ENCODE measurements at places on chromosomes 7 and 10. TPM values are rescaled to one million over a fixed set of nuclear protein-coding genes. Genes with fewer than 3 reads are reported as not detected.

- DNase-seq: no peak
Measured at GRCh38 chr7:158458716-158459282, 128.8 kb downstream of the PTPRN2 start.

DNA sequence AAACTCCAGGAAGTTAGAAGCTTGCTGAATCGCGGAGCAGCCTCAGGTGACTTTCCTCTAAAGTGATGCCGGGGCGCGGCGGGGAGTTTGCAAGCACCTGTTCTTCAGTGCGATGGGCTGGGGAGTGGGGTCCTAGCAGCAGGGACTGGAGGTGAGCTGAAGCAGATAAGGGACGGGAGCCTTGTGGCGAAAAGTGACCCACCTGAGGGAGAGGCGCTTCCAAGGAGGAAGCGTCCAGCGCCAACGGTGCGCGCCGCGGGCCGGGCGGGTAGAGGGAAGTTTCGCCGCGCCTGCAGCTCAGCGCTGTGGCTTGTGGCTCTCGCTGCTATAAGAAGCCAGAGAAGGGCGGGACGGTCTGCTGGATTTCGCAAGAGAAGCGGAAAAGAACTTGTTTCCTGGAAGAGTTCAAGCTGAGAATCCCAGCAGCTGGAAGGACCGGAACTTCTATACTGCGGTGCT lies at the start of gene STEAP4:
Gene STEAP4 (minus strand): TSS at position 305 of the 459 bp plus-strand sequence. CDS start 22,625 bp downstream, outside the sequence.
- peak; percentile 17 for DNase-seq

DNA sequence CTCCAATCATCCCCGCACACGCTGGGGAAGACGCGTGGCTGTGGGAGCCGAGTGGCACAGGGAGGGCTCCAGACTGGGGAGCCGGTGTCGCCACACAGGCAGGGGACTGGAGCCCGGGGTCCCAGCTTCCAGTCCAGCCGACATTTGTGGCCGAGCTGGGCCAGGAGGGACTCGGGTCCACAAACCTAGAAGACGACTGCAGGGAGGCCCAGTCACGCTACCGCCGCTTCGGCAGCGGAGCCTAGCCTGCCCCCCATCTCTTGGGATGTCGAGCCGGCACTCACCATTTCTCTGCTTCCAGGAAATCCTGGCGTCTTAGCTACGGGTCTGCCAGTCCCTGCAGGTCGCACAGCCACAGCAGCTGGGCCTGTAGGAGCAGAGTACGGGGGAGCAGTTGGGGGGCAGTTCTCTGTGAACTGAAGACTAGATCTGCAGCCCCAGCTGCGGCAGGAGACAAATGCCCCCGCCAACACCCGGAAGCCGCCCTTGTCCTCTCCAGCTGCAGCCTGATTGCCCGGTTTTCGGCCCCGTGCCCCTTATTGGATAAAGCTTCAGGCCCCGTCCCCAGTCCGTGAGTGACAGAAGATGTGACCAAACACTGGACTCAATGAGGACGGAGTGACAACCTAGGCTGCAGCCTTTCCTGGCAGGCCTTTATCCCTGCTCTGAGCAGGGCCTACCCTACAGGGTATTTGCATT lies 270.7 kb downstream of the ZNF33B start:
- DNase-seq: peak; percentile 63

GRCh38 chr7:35379481-35379880 lies 125.6 kb upstream of the TBX20 start:
- no peak for DNase-seq

- DNase-seq: no peak
Measured at GRCh38 chr7:30791114-30791513, 19.9 kb downstream of the MINDY4 start.

GRCh38 chr10:3220853-3221252 lies 48.3 kb upstream of the PITRM1 start:
- no peak for DNase-seq

- DNase-seq: no peak
Measured at GRCh38 chr10:35306852-35307251, 29.5 kb upstream of the CCNY start.

DNA sequence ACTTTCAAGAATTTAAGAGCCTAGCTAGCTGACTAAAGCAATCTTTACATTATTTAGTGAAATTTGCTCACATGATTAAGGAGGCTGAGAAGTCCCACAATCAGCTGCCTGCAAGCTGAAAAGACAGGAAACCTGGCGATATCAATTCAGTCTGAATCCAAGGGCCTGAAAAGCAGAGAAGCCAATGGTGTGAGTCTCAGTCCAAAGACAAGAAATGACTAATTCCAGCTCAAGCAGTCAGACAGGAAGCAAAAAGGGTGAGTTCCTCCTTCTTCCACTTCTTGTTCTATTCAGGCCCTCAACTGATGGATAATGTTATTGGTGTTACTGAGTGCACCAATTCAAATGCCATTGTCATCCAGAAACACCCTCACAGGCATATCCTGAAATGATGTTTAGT lies 1231.6 kb upstream of the CELF2 start:
- no peak for DNase-seq

- no peak for DNase-seq
Measured at GRCh38 chr10:49550563-49550962, 11.6 kb upstream of the ERCC6 start.

DNA sequence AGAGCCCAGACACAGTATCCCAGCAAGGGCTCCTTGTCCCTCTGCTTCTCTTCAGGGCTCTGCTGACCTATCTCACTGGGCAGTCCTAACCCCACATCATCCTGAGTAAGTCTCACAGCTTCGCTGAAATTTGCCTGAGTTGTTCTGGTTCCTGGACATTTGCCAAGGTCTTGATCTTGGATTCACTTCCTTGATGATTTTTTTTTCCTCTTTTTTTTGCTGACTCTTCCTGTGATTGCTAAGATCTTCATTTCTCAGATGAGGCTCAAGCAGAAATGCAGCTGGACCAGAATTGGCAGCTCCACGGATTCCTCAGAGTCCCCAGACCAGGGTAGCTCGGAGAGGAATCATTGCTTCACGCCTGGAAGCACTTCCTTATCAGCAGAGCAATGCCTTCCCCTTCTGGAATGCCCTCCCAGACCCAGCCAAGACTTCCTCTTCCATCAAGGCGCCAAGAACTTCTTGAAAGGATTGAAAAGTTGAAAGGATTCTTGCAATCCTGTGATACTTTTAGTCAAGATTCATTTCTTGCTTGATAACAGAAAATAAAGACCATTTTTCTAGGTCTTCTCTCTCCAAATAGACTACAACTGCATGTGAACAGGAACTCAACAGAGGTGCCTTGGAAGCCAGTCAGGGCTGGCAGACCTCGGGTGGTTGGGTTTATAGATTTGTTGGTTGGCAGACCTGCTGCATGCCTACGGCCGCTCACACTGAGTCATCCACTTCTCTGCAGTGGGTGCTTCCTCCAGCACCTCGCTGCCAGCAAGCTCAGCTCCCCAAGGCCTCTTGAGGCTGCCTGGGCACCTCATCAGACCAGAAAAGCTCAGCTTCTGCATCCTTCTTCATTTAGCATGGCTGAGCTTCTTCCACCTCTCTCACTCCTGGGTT lies 8.8 kb upstream of the AFAP1L2 start:
- no peak for DNase-seq

GRCh38 chr10:30088178-30088577 lies 28.8 kb upstream of the JCAD start:
- no peak for DNase-seq

DNA sequence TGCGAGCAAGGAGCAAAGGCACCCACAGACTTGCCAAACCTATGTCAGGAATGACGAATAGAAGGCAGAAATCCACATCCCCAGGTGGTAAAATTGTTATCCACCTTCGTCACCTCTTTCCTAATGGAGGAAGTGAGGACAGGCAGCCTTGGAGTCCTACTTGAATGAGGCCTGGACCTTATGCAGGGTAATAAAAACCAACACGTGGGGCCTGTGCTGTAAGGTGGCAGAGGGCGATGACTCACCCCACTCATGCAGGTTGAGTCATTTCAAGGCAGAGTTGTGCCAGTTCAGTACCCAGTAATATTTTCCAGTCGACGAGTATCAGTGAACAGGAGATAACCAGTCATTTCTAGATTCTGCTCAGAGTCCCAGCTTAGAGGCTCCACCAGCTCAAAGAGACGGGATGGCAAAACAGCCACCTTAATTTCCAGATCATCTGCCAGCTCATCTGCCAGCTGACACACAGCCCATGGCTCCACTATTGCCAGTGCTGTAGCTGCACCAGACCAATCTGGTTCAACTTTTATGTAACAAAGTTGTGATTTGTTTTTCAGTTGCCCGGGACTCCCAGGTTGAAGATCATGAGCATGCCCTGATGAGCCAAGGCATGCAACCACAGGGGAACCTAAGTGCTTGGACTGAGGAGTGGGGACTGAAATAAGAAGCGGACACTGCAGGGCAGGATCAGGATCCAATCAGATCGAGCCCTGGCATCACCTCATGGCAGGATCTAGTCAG lies 176.2 kb upstream of the ITGB1 start:
- DNase-seq: no peak

DNA sequence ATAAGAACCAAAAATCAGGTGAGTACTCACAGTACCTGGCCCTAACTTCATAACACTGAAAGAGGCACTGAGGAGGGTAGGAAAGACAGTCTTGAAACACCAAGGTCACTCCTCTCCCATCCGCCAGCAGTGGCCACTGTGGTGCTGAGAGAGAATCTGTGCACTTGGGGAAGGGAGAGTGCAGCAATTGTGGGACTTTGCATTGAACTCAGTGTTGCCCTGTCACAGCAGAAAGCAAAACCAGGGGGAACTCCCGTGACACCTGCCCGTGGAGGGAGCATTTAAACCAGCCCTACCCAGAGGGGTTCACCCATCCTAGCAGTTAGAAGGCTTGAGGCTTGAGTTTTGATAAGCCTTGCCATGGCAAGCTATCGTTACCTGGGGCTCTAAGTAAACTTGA lies 35.2 kb upstream of the MAP3K8 start:
- no peak for DNase-seq

GRCh38 chr10:129785536-129785981 lies 178.5 kb downstream of the EBF3 start:
- DNase-seq: no peak

DNA sequence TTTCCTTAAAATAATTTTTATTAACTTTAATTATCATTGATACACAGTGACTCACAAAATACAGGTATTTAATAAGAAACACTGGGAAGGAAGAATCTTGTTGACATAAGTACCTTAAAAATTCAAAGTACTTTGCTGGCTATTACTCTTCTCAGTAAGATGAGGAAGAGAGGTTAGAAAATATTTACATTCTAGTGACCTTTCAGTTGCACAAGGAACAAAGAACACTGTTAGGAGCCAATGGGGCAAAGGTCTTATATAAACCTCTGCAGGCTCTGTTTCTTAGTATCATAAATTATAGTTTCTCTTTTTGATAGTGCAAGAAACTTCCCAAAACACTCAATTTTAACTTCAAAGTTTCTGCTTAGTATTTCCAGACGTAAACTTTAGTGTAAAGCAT lies 4.8 kb upstream of the TAX1BP1 start:
- DNase-seq: no peak

GRCh38 chr7:24908727-24909126 lies 71.3 kb downstream of the OSBPL3 start:
- no peak for DNase-seq

DNA sequence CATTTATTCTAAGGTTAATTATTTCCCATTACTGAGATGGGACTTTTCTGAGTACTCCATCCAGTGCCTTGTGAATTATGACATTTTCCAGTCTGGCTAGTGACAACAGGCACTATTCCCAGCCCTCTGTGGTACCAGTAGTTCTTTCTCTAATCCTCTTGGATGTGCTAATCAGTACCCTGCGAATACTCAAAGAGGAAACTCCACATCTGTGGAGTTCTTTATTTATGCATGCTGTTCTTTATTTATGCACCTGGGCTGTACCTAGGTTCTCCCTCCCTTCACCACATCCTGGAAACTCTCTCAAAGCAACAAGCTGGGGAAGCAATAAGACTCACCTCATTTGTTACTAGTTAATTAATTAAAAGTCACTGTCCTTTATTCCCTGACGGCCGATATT lies 83.5 kb downstream of the TSPAN12 start:
- no peak for DNase-seq

GRCh38 chr10:70343312-70343711 lies 39.1 kb downstream of the LRRC20 start:
- DNase-seq: no peak

Gene ANKRD30A
- total RNA-seq: not detected

Gene PRKG1
- 8.4 TPM for total RNA-seq

Gene LLCFC1
- not detected for total RNA-seq

Gene NYAP1
- total RNA-seq: 10.1 TPM

Gene ZWINT
- 2.5 TPM for total RNA-seq

Gene CPVL
- 34.7 TPM for total RNA-seq
